ENCODE measurements at places on chromosomes 3 and 15.
A peak's percentile ranks its signal among the peaks of the same experiment; 100 is the strongest.

DNA sequence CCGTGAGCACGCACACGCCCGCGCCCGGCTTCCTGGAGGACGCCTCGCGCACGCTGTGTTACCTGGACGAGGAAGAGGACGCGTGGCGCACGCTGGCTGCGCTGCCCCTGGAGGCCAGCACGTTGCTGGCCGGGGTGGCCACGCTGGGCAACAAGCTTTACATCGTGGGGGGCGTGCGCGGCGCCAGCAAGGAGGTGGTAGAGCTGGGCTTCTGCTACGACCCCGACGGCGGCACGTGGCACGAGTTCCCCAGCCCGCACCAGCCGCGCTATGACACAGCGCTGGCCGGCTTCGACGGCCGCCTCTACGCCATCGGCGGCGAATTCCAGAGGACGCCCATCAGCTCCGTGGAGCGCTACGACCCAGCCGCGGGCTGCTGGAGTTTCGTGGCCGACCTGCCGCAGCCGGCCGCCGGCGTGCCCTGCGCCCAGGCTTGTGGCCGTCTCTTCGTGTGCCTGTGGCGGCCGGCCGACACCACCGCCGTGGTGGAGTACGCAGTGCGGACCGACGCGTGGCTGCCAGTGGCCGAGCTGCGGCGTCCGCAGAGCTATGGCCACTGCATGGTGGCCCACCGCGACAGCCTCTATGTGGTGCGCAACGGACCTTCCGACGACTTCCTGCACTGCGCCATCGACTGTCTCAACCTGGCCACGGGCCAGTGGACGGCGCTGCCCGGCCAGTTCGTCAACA lies 890 bp downstream of the KBTBD13 start:
- DNase-seq, result no peak

DNA sequence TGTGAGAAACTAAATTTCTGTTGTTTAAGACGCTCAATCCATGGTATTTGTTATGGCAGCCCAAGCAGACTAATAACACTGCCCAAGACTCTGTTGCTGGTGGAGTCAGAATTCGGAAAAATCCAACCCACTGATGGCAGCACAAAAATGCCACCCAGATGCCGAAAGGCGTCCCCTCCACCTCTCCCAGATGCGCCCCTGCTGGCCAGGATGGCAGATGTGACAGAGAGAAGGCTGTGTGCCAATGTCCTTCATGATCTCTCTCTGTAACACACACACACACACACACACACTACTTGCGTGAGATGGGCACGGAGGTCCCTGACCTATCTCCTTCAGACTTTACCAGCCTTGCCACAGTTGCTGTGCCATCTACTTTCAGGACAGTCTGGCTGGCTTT lies 10.9 kb upstream of the LYSMD4 start:
- no peak for DNase-seq

DNA sequence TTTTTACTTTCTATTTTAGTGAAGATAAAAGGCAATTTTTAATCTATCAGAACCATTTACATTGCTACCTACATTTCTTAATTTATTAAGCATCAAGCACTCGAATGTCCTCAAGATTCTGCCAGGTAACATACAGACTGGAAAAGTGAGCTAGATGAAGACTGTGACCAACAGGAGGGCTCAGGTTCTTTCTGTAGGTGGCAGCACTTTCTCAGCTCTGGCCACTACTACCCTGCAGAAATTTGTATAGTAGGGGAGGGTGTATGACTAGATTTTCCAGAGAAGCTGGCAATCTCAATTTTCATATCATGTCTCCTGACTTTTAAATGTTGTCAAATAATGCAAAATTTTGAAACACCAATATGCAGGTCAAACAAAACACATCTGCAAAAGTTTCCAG lies 165.0 kb upstream of the SUCLG2 start:
- no peak for DNase-seq

- DNase-seq, result peak; percentile 44
Measured at GRCh38 chr3:128070898-128071591, 18.8 kb downstream of the SEC61A1 start.

GRCh38 chr3:128404276-128405068 lies 62.2 kb downstream of the DNAJB8 start:
- DNase-seq, result no peak

GRCh38 chr3:183701744-183702143 lies 4.1 kb downstream of the YEATS2 start:
- DNase-seq, result no peak

- DNase-seq, result no peak
Measured at GRCh38 chr3:71873093-71873611, 88.2 kb upstream of the PROK2 start.
